HFFc6 (cell line): ENCODE measurements at places on chromosomes 3 and 15. TPM values are rescaled to one million over a fixed set of nuclear protein-coding genes. Genes with fewer than 3 reads are reported as not detected.
A peak's percentile ranks its signal among the peaks of the same experiment; 100 is the strongest.

DNA sequence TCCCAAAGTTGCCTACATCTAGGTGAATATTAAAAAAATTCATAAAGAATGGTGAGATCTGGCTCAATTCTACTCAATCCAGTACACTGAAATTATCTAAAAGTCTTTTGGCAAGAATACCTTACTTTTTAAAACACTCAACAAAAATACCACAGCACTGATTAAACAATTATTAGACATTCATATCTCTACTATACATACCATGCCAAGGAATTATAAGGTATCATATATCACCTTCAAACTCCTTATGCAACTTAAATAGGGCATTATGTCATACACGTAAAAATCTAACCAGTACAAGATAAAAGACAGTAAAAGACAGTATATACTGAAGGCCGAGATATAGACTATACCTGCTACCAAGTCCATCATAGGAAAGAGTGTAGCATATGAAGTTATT lies 6.1 kb upstream of the ANKRD28 start:
- DNase-seq: no peak

Gene AADACL2
- total RNA-seq: not detected in 3 replicates

Gene GXYLT2
- total RNA-seq: 2.6 to 3.8 TPM (median 2.7 TPM) in 3 replicates

DNA sequence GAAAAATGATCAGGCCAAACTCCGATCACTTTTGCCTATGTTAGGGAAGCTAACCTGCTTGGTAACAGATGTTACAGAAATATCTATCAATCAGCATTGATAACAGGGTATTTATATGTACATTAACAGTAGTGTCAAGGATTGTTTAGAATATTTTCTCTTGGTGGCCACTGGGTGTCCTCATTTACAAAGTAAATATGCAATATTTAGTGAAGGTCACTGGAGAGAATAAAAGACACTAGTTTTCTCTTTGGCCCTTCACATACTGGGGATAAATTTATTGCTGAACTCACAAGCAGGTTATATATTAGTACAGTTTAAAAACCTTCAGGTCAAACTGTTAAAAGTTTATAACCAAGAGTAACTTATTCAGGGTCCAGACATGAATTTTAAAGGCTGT lies 69.0 kb downstream of the TIGIT start:
- peak; percentile 44 for DNase-seq

Gene XYLB
- 5.3 to 6.9 TPM (median 6.0 TPM) in 3 replicates for total RNA-seq

DNA sequence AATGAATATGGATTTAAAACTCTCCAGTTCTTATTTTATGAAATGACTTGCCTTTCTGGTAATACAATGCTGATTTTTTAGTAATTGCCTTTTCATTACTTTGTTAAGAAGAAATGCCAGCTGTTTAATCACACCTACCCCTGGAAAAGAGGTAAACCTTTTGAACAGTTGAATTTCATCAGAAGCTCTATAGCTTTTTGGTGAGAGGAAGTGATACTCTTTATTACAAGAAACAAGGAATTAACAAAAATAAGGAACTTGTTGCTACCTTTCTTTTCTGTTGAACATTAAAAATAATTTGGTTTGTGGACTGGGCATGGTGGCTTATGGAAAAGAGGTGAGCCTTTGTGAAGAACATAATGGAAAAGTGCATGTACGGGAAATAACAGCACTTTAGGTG lies 19.7 kb downstream of the BLOC1S6 start:
- DNase-seq: no peak
